ENCODE measurements at places on chromosomes 11 and 22. TPM values are rescaled to one million over a fixed set of nuclear protein-coding genes. Genes with fewer than 3 reads are reported as not detected.

NELL1 gene
- 0.15 TPM for total RNA-seq

DNA sequence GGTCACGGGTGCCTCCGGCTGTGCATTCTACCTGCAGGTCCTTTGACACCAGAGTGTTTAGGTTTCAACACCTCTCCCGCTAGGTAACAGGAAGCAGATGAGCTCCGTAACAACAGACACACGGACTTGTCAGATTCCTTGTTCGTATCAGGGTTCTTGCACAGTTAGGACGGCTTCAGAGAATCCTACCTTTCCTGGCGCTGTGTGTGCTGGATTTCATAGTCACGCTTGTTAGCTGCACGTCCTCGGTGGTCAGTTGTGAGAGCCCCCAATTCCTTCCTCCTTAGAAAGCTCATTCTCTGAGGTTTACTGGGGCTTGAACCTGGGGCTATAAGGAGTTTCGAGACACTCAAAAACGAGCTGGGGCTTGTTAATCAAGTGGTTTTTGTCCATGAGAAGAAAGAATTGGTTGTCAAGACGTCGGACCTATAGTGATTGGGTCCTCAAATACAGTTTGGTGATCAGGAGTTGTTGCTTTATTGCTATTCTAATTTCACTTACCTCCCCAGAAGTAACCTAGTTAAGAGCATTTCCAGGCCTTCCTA lies 664 bp downstream of the DDB2 start:
- no peaks in the 10 kb centered on the region for H3K27me3 ChIP-seq
- peaks cover 28% of the 10 kb centered on the region for H3K4me1 ChIP-seq
- H3K4me3 ChIP-seq, result peak overlapping the region; percentile 54
- no peaks in the 10 kb centered on the region for H3K36me3 ChIP-seq
- DNase-seq, result peak; percentile 34

TRIM49 gene
- total RNA-seq, result not detected

DNA sequence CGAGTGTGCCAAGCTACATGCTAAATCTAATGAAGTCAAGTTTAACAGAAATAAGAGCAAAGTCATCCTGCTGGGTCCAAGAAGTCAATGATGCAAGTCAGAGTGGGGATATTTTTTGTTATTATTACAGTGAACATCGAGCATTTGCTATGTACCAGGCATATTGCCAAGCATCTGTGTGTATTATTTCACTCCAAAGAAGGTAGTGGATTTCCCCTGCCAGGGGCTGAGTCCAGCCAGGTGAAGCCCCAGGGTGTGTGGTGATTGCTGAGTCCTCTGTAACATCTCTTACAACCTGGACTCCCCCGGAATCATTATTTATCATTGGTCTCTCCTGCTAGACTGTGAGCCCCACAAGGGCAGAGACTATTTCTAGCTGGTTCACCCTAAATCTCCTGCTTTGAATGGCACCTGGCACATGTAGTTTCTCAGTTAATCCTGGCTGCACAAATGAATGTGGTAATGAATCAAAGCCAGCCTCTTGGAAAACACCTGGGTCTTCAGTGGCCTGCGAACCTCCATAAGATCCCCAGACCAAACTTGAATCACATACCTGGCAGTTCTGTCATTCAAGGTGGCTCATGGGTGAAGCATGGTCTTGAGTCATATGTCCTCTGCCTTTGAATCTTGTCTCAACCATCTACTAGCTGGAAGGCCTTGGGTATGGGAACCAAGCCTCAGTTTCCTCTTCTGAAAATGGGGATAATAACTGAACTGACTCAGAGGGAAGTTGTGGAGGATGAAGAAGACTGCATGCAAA lies 549.2 kb downstream of the MIAT start:
- H3K36me3 ChIP-seq, result no peaks in the 10 kb centered on the region
- H3K4me1 ChIP-seq, result peaks cover 15% of the 10 kb centered on the region
- no peaks in the 10 kb centered on the region for H3K27me3 ChIP-seq
- no peak for DNase-seq

DNA sequence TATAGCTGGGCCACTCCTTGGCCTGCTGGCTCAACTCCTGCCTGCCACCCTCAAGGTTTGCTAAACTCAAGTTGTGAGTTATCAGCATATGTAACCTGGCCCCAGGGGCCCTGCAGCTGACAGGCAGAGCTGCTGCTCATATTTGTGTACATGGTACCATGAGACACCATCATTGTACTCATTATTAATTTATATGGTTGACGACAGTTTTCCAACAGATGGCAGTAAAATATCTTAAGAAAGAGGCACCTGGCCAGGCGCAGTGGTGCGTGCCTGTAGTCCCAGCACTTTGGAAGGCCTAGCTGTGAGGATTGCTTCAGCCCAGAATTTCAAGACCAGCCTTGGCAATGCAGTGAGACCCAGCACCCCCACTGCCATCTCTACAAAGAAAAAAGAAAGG lies 11.4 kb upstream of the DENND5A start:
- DNase-seq, result no peak
- H3K27me3 ChIP-seq, result no peaks in the 10 kb centered on the region
- no peaks in the 10 kb centered on the region for H3K36me3 ChIP-seq
- no peak overlapping the region for H3K27ac ChIP-seq
- H3K4me1 ChIP-seq, result no peaks in the 10 kb centered on the region
- no peak overlapping the region for H3K4me3 ChIP-seq

P2RX6 gene
- 0.36 TPM for total RNA-seq

DNA sequence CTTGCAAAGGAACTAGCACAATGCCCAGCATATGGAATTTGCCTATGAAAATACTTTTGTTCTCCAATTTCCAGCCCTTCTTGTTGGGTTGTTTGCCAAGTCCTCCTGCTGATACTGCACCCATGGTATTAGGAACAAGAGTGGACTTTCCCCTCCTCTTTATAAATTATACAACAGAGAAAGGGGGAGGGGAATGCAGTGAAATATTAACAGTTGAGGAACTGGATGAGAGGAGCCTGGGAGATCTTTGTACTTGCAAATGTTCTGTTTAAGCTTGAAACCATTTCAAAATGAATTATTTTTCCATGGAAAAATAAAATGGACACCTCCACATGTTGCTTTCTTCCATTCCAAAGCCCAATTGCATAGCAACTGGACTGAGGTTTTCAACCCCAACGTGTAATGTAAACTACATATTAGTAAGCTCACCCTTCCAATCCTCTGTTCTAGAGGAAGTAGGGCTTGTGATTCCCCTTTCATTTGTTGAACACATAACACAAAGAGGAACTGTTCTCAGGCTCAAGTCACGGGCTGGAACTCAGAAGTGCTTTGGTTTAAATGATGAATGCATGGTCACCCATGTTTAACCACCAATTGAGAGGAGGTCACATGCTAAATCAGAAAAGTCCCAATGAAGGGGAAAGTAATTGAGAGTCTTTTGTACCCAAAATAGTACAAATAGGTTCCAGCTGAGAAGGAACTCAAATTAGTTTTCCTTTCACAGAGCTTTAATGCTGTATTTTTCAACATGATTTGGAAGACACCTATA lies 66.2 kb upstream of the ZC3H12C start:
- no peak overlapping the region for H3K27ac ChIP-seq
- no peaks in the 10 kb centered on the region for H3K36me3 ChIP-seq
- no peaks in the 10 kb centered on the region for H3K27me3 ChIP-seq
- no peak for DNase-seq
- H3K4me1 ChIP-seq, result peaks cover 13% of the 10 kb centered on the region

DNA sequence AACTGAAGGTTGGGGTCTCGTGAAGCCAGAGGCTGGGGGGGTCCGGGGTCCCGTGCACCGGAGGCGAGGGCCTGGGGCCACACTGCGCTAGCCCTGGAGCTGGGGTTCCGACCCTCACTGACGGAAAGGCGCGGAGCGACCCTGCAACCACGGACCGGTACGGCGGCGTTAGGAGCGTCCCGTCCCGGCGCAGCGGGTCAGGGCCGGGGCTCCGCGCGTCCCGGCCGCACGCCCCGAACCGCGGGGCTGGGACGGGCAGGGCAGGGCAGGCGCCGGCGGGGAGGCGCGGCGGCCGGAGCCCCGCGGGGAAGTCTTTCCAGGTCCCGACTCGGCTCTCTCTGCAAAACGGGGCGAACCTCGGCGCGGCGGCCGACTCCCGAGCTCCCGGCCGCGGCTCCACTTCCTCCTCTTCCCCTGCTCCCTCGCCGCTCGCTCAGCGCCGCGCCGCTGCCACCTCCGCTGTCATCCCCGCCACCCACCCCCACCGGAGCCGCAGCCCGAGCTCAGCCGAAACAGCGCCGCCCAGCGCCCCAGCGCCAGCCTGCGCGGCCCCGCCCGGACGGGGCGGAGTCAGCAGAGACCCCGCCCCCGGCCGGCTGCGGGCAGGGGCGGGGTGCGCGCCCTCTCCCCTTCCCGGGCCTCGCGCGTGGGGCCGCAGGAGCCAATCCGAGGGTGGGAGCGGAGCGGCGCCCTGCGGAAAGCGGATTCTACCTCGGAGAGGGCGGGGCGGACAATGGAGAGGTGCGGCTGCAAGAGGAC lies at the start of gene GDPD5:
Gene GDPD5 (minus strand): TSS at position 509 of the 759 bp plus-strand sequence. CDS start 48,206 bp downstream, outside the sequence.
- no peaks in the 10 kb centered on the region for H3K36me3 ChIP-seq
- H3K27me3 ChIP-seq, result peaks cover 25% of the 10 kb centered on the region
- H3K4me3 ChIP-seq, result peak within 1 kb of the TSS; percentile 94
- no peak within 1 kb of the TSS for H3K27ac ChIP-seq
- peaks cover 18% of the 10 kb centered on the region for H3K4me1 ChIP-seq
- DNase-seq, result peak; percentile 93

GRCh38 chr11:103420593-103420992 lies 311.4 kb downstream of the DYNC2H1 start:
- no peak for DNase-seq
- H3K27me3 ChIP-seq, result no peaks in the 10 kb centered on the region
- H3K4me1 ChIP-seq, result no peaks in the 10 kb centered on the region

DGCR6 gene
- 5.2 TPM for total RNA-seq

GRCh38 chr11:76810151-76810853 lies 27.1 kb downstream of the TSKU start:
- no peak overlapping the region for H3K27ac ChIP-seq
- H3K36me3 ChIP-seq, result no peaks in the 10 kb centered on the region
- DNase-seq, result no peak
- no peaks in the 10 kb centered on the region for H3K27me3 ChIP-seq

MYOD1 gene
- not detected for total RNA-seq

ANO5 gene
- 9.9 TPM for total RNA-seq

DNA sequence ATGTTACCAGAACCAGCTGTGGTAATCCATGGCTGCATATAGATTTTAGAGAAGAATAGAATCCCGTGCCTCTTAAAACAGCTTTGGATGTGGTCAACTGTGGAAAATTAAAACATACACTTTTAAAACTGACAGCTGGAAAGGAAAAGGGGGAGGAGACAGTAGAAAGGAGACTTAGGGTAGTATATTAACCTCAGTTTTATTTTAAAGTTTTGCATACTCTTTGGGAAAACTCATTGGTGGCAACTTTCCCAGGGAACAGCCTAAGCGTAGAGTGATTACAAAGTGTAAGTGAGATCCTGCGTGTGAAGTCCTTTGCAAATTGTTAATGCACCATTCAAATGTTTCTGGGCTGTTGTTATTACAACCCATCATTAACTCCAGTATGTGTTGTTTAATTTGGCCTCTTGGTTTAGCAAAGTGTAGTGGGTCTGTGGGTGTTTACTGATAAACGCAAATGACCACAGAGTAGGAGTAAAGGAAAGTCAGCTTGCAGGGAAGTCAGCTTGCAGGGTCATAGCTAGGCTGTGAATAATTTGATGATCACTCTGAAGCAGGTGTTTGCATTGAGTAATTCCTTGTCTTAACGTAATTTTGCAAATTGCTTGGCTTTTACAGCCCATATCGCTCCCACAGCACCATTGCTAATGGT lies 88.0 kb upstream of the DBX1 start:
- DNase-seq, result no peak
- no peak overlapping the region for H3K27ac ChIP-seq
- H3K4me1 ChIP-seq, result peaks cover 58% of the 10 kb centered on the region
- no peak overlapping the region for H3K4me3 ChIP-seq
- H3K36me3 ChIP-seq, result no peaks in the 10 kb centered on the region
- H3K27me3 ChIP-seq, result no peaks in the 10 kb centered on the region

DNA sequence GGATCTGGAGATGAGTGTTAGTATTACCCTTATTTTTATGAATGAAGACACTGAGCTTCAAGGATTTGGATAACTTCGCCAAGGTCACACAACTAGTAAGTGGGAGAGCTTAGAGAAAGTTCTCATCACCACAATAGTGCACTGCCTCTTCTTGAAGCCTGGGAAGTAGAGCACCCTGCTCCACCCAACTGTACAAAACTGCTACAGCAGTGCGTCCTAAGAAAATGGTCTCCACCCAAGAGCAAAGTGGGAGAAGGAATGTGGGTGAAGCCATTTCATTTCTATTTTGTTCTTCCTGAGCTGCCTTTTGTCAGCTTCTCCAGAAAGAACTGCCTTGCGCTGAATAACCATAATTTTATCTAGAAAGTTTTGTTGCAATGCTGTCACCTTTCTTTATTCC lies 403.9 kb upstream of the FAT3 start:
- no peak overlapping the region for H3K27ac ChIP-seq
- peaks cover 9% of the 10 kb centered on the region for H3K4me1 ChIP-seq
- no peaks in the 10 kb centered on the region for H3K27me3 ChIP-seq
- no peaks in the 10 kb centered on the region for H3K36me3 ChIP-seq
- no peak for DNase-seq

GRCh38 chr11:72456651-72457050 lies 22.3 kb upstream of the CLPB start:
- DNase-seq, result no peak
- no peak overlapping the region for H3K27ac ChIP-seq
- no peak overlapping the region for H3K4me3 ChIP-seq
- H3K27me3 ChIP-seq, result no peaks in the 10 kb centered on the region
- no peaks in the 10 kb centered on the region for H3K36me3 ChIP-seq

DNA sequence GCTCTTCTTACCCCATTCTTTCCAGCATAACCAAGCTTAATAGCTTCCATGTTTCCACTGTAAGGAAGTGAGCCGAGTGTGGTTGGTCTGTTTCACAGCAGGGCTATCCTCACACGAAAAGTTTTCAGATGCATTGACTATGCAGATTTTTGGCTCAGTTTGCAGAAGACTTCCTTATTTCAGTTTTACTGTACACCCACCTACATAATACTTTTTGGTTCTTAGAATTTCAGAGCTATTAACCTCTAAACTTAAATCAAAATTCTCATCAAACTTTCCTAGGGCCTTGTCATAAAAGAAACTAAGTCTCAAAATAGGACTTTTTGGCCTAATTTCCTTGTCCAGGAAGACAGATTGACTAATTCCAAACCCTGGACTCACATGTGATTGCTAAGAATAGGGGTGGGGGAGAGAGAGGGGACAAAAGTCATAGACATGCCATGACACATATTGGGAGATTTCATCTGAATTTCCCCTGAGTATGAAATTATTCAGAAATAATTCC lies 7.3 kb upstream of the EHF start:
- H3K36me3 ChIP-seq, result no peaks in the 10 kb centered on the region
- no peaks in the 10 kb centered on the region for H3K27me3 ChIP-seq
- no peak for DNase-seq

LDLRAD3 gene
- 35.6 TPM for total RNA-seq

- H3K27ac ChIP-seq, result no peak overlapping the region
- no peak overlapping the region for H3K4me3 ChIP-seq
- no peak for DNase-seq
- H3K4me1 ChIP-seq, result peaks cover 9% of the 10 kb centered on the region
Measured at GRCh38 chr11:128463371-128463829, 124.0 kb downstream of the ETS1 start.

Measured in neural progenitor cell (in vitro differentiated cells).